Ascending aorta (tissue), 2 donors: ENCODE measurements at places on chromosomes 6 and 20. TPM values are rescaled to one million over a fixed set of nuclear protein-coding genes. Genes with fewer than 3 reads are reported as not detected.

HLA-DPB1 gene
- total RNA-seq, result 72.7 TPM

WFDC12 gene
- total RNA-seq, result not detected

GPX5 gene
- total RNA-seq, result not detected

SGK2 gene
- 0.32 TPM for total RNA-seq

IMPG1 gene
- total RNA-seq, result not detected

GMPR gene
- total RNA-seq, result 18.4 TPM

PRDM1 gene
- total RNA-seq, result 0.21 TPM

ZNF311 gene
- not detected for total RNA-seq

SOBP gene
- total RNA-seq, result 5.4 TPM

DNA sequence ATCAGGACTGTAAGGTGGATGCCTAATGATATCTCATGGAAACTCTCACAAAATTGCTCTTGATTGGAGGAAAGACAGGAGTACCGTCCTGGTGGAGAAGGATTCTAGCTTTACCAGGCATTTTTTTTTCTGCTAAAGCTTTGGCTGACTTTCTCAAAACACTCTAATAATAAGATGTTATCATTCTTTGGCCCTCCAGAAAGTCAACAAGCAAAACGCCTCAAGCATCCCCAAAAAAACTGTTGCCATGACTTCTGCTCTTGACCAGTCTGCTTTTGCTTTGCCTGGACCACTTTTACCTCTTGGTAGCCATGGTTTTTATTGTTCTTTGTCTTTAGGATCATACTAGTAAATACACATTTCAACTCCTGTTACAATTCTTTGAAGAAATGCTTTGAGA lies 55.5 kb upstream of the RUNX2 start:
- no peak for DNase-seq

- no peak for DNase-seq
These were observed 53.3 kb downstream of the CNKSR3 start for GRCh38 chr6:154457046-154457713.

- DNase-seq, result no peak
These were observed 18.2 kb upstream of the TAGAP start for GRCh38 chr6:159062976-159063375.

GRCh38 chr6:82365016-82365795 lies 1.6 kb downstream of the TPBG start:
- DNase-seq, result no peak

- DNase-seq, result no peak
These were observed 108.2 kb downstream of the CFAP61 start for GRCh38 chr20:20160520-20160919.

- DNase-seq, result no peak
These were observed 140.4 kb downstream of the NCOA3 start for GRCh38 chr20:47642118-47642517.

DNA sequence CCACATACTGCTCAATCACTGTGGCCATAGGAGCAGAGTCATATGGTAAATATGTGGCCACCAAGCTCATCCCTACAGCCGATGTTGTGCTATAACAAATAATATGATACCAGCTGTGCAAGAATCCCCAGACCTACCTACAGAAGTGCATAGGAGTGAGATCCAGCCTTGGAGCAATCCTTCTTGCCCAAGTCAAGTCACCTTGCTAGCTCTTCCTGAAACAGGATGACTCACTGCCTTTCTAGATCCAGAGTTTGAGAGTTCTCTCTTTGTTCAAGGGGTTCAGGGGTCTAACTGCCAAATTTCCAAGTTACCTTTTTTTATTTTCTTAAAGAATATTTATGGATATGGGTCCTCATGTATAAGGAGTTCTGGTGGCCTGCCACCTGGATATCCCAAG lies 195.7 kb upstream of the MAN1A1 start:
- DNase-seq, result no peak

GRCh38 chr6:16684896-16685554 lies 76.2 kb downstream of the ATXN1 start:
- DNase-seq, result no peak

GRCh38 chr20:58778760-58779159 lies 71.9 kb downstream of the GNAS-AS1 start:
- DNase-seq, result no peak

DNA sequence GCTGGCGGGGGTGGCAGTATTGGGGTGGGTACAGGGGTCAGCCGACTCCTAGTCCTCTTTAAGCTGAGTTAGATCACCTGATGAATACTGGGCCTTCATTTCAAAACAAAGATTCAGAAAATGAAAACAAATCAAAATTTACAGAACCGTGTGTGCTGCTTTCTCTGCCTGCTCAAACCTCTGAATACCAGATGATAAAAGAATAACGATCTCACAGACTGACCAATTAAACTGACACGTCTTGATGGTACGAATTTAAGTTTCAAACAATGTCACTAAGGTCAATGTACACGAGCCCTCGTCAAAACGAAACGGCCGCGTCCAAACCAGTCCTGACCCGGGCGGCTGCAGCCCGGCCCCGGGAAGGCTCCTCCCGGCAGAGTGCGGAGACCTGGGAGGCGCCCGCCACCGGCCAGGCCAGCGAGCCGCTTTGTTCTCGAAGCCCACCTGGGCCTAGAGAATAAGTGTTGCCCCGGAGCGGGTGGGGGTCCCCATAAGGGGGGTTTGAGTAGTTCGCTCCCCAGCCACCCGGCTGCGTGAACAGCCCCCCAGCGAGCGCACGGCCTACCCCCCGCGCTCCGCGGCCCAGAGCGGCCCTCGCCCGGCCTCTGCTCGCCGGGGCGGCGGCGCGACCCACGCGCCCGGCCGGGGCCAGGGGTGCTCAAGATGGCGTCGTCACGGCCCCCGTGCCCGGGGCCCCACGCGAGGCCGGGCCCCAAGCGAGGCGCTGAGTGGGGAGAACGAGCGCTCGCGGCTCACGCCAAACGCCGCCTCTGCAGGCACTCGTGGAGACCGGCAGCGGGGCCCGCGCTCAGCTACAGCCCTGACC lies 728 bp downstream of the PSMA7 start:
- DNase-seq, result peak; percentile 67

- DNase-seq, result no peak
These were observed 97.7 kb downstream of the KCNB1 start for GRCh38 chr20:49384437-49385434.

DNA sequence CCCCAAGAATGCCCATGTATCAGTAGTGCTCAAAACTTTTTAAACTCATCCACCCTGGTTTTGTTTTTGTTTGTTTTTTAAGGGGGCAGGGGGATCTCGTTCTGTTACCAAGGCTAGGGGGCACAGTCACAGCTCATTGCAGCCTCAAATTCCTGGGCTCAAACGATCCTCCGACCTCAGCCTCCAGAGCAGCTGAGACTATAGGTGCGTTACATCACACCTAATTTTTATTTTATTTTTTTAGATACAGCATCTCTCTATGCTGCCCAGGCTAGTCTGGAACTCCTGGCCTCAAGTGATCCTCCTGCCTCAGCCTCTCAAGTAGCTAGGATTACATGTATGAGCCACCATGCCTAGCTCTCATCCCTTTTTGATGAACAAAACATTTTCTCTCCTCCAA lies 11.2 kb downstream of the PHIP start:
- no peak for DNase-seq

DNA sequence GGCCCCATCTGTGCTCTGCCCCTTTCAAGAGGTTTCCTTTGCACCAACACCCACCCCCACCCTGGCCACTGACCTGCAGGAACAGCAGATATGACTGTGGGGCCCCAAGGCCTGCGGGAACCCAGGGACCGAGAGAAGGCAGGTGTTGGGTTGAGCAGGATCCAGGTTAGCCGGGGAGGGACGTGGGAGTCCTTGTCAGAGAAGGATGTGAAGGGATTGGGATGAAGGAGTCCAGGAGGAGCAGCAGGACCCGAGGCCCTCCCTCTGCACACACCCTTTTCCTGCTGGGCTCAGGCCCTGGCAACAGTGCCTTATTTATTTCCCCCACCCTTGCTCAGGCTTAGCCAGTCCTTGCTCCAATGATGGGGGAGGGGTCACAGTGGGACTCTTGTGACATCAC lies 193.0 kb upstream of the PROKR2 start:
- DNase-seq, result no peak
